Activated CD8-positive, alpha-beta T cell treated with anti-CD3 and anti-CD28 coated beads for 36 hours (primary cell): ENCODE measurements at places on chromosomes 3 and 15. TPM values are rescaled to one million over a fixed set of nuclear protein-coding genes. Genes with fewer than 3 reads are reported as not detected.

The ACTRT3 gene
- 0.14 TPM for total RNA-seq

GRCh38 chr3:59425371-59425770 lies 375.5 kb upstream of the CFAP20DC start:
- no peaks in the 10 kb centered on the region for H3K36me3 ChIP-seq
- H3K4me3 ChIP-seq = no peak overlapping the region
- H3K4me1 ChIP-seq = peaks cover 63% of the 10 kb centered on the region
- DNase-seq = no peak
- peak overlapping the region; percentile 75 for H3K27ac ChIP-seq

GRCh38 chr3:9901967-9902366 lies 681 bp upstream of the IL17RE start:
- H3K36me3 ChIP-seq = no peaks in the 10 kb centered on the region
- H3K27ac ChIP-seq = peak overlapping the region; percentile 73
- DNase-seq = peak; percentile 39
- no peak overlapping the region for H3K4me3 ChIP-seq
- H3K4me1 ChIP-seq = peaks cover 40% of the 10 kb centered on the region

DNA sequence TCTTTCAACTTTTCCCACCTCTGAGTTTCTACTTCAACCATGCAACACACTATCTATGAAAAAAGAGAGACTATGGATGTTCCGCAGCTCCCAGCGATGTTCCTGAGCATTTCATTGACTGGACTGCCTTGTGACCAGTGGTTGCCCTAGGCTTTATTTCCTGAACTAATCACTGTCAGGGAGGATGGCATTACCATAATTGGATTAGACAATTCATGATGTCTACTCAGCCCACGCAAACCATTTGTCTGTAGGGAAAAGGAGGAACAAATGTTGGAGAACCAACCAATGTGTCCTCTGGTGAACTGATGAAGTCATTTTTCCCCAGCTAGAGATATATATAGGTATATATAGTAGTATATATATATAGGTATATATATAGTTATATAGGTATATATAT lies 229.3 kb upstream of the MCTP2 start:
- no peak for DNase-seq
- no peaks in the 10 kb centered on the region for H3K4me1 ChIP-seq
- no peaks in the 10 kb centered on the region for H3K27me3 ChIP-seq
